Motor neuron (in vitro differentiated cells): ENCODE measurements at places on chromosomes 3 and 15. TPM values are rescaled to one million over a fixed set of nuclear protein-coding genes. Genes with fewer than 3 reads are reported as not detected.

GRCh38 chr15:101692801-101693598 lies 31.3 kb downstream of the TARS3 start:
- ATAC-seq, result no peak

FAM162A gene
- total RNA-seq, result 45.4 and 51.1 TPM in 2 replicates

UACA gene
- 67.1 and 67.4 TPM in 2 replicates for total RNA-seq

DNA sequence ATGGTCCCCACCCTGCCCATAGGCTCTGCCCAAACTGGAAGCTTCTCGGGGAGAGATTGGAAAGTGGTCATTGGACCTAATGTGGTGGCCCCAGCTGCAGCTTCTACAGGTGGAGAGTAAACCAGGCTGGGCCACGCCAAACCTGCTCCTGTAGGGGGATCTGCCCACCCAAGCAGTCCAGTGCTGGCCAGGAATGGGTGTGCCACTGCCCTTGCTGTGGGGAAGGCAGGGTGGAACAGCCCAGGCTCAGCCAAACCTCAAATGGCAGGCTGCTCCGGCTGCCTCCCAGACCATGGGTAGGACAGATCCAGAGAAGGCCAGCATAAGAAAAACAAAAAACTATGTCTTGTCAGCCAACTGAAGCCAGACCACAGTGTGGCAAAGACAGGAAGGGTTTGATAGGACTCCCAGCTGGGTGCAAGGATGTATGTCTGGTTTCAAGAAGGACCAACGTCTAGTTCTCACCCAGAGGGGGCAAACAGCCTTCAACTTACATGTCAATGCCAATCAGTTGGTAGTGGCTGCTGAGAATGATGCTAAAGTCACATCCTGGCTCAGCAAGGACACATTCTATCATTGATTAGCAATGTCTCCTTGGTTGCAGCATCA lies 267.3 kb downstream of the UACA start:
- ATAC-seq, result no peak

DNA sequence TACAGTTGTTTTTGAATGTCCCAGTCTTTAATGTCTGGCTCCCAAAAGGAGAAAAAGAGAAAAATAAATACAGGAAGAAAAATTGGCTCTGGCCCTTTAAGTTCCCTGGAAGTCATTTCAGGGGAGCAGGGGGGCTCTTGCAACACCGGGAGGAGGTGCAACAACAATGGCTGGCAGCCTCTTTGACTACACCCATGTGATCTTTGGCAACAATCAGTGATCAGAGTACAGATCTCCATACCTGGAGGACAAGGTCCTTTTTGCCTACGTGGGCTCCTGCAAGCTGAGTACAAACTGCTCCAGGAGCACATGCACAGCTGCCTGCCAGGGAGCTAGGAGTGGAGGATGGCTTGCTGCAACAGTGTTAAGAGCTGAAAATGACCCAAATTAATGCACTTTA lies 63.9 kb downstream of the GLCE start:
- ATAC-seq, result no peak

GRCh38 chr15:57694279-57694678 lies 12.2 kb upstream of the POLR2M start:
- no peak for ATAC-seq

CHRNA3 gene
- total RNA-seq, result 11.2 and 15.2 TPM in 2 replicates

CCDC54 gene
- 0.23 TPM in 1 of 2 replicates, not detected in the other for total RNA-seq

TPRG1 gene
- 2.2 and 4.4 TPM in 2 replicates for total RNA-seq

H1-8 gene
- not detected in 2 replicates for total RNA-seq

GRCh38 chr15:47866446-47866845 lies 149.1 kb downstream of the SEMA6D start:
- ATAC-seq, result no peak

PCSK6 gene
- 1.7 and 2.3 TPM in 2 replicates for total RNA-seq

RFX7 gene
- 7.1 and 9.4 TPM in 2 replicates for total RNA-seq

DNA sequence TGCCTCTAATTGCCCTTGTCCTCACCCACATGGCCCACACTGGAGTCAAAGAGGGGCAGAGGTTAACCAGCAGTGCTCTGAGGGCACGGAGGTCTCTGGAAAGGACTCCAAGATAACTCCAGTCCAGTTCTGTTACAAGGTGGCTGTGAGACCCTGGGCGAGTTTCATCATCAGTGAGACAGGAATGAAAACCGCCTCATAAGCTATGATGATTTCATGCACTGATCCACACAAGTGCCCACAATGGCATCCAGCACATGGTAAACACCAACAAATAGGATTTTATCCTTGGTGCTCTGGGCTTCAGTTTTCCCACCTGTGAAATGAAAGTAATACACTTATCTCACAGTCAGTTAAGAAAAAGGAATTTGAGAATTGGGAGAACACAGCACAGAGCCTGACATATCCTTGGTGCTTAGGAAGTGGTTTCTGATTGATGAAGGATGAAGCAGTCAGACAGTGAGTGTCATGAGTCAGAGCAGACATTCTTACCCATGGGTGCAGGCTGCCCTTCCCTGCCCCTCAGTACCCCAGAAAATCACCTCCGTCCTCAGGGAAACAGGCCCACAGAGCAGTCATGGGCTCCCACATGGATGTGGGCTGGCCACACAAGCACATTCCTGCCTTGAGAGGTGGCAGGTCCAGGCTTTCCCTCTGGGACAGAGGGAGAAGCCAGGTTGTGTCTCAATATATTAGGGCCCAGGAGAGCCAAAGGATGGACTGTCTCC lies 48.4 kb downstream of the DAPK2 start:
- ATAC-seq, result no peak

- no peak for ATAC-seq
These were observed 37.5 kb downstream of the SLC6A20 start for GRCh38 chr3:45758871-45759270.

DNA sequence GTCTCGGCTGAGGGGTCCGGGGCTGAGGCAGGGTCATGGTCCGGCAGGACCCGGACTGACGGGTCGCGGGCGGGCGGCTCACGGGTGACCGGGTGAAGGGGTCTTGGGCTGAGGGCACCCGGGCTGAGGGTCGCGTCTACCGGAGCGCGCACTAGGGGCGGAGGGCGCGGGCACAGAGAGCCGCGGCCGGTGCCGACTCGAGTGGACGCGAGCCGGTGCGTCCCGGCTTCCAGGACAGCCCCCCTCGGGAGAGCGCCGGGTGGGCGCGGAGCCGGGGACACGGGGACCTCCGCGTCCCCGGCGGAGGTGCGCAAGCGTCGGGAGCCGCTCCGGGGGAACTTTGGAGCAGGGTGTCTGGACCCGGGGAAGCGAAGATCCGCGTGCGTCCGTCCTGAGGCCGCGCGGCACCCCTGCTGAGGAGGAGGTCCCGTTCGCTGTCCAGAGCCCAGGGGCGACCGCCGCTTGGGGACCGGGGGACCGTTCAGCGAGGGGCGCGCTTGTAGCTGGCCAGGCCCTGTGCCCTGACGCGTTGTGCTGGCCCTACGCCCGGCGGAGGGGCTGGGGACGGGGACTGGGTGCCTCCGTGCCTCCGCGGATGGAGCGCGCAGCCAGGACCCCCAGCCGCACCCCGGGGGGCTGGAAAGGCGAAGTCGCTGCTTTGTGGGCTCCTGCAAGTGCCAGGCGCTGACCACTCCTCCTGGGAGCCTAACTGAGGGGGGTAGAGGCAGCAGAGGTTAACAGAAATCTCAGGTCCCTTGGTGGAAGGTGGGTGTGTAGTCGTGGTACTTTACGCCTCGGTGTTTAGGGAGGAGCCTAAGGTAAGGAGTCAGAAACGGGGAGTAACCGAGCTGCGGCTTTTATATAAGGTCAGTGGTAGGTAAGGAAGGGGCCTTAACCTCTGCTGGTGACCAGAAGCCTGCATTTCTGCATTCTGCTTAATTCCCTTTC lies at the start of gene PPARG:
TSS of gene PPARG (plus strand) at position 889 of the 948 bp plus-strand sequence. CDS start 90,642 bp downstream, outside the sequence.
- ATAC-seq, result peak; percentile 72

- no peak for ATAC-seq
These were observed 19.8 kb downstream of the WHAMM start for GRCh38 chr15:82829234-82829633.

GRCh38 chr3:141402476-141403171 lies 34.3 kb downstream of the ZBTB38 start:
- ATAC-seq, result peak; percentile 91

- no peak for ATAC-seq
These were observed 172.6 kb upstream of the UMPS start for GRCh38 chr3:124557433-124558232.

- no peak for ATAC-seq
These were observed 251.1 kb downstream of the OCA2 start for GRCh38 chr15:27847775-27848710.

DNA sequence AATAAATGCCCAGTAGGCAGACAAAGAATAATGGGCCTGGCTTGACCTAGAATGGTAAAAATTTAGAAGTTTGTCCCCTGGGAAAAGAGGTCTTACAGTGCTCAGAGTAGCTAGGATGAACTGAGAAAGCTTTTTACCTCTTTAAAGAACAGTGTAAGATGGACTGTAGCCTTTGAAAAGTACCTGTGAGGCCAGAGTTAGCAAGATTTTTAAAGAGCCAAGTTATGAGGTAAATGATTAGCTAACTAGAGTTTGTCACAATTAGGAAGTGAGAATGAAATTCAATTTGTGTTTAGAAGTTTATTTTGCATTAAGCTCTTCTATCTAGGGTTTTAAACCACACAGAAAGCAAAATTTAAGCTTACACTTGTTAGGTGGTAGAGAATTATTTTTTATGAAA lies 480.9 kb downstream of the ZIC1 start:
- no peak for ATAC-seq

PEX5L gene
- total RNA-seq, result 74.8 and 76.9 TPM in 2 replicates

DNA sequence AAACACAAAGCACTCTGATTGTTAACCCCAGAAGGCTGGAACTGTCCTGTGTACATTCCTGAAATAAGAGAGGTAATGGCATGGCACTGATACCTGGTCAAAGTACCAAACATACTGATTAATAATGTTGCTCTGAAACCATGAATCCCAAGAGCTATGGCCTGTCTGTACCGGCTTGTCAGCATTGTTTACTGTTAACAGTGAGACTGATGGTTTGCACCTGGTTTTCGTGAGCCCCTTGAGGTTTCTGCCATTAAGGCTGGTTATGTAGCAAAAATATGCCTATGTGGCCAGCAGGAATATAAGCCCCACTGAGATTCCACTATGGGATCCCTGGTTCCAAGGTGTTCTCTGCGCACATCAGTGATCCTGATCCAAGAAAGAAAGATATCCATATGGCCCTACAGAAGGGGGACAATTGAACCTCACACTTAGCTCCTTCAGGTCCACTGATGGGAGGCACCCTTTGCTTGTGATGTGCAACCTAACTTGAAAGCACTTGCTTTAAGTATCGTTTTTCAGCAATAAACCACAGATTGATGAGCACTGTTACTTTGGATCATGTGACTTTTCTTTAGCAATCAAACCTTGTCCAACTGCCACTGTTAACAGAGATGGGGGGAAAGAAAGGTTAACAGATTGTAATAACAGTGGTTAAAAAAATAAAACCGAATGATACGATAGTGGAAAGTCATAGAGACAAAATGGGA lies 65.2 kb downstream of the TBL1XR1 start:
- no peak for ATAC-seq

GRCh38 chr3:108887121-108887520 lies 64.5 kb downstream of the TRAT1 start:
- no peak for ATAC-seq

CALML4 gene
- 7.8 and 8.4 TPM in 2 replicates for total RNA-seq

GRCh38 chr3:81864272-81864671 lies 102.8 kb upstream of the GBE1 start:
- ATAC-seq, result no peak

- ATAC-seq, result peak; percentile 44
These were observed 5.7 kb downstream of the EIF4G1 start for GRCh38 chr3:184320104-184320445.

SYNPR gene
- total RNA-seq, result 1.9 and 2.0 TPM in 2 replicates

- ATAC-seq, result no peak
These were observed 2.6 kb downstream of the BHLHE40 start for GRCh38 chr3:4981665-4982494.
